ENCODE measurements at places on chromosomes 6 and 20. TPM values are rescaled to one million over a fixed set of nuclear protein-coding genes. Genes with fewer than 3 reads are reported as not detected.

MEI4 gene
- total RNA-seq = not detected

ID4 gene
- 0.20 TPM for total RNA-seq

SOX18 gene
- 25.2 TPM for total RNA-seq

RIMS4 gene
- total RNA-seq = not detected

CYP21A2 gene
- total RNA-seq = not detected

SCRT2 gene
- not detected for total RNA-seq

PDCD2 gene
- total RNA-seq = 79.5 TPM

LAMP5 gene
- 0.30 TPM for total RNA-seq

PRSS35 gene
- not detected for total RNA-seq

GFRAL gene
- not detected for total RNA-seq

L3MBTL1 gene
- total RNA-seq = 0.73 TPM

HMGCLL1 gene
- not detected for total RNA-seq

TBXT gene
- not detected for total RNA-seq

PSORS1C2 gene
- total RNA-seq = not detected

TNFRSF21 gene
- 34.2 TPM for total RNA-seq

ROS1 gene
- not detected for total RNA-seq

ETV7 gene
- total RNA-seq = 1.7 TPM

GTSF1L gene
- not detected for total RNA-seq

GSTA3 gene
- not detected for total RNA-seq

HAO1 gene
- not detected for total RNA-seq

BHLHE23 gene
- not detected for total RNA-seq

LBP gene
- total RNA-seq = not detected

C6orf52 gene
- total RNA-seq = not detected

All from mammary microvascular endothelial cell (primary cell).